H54 (cell line): ENCODE measurements at places on chromosomes 3 and 15.

DNA sequence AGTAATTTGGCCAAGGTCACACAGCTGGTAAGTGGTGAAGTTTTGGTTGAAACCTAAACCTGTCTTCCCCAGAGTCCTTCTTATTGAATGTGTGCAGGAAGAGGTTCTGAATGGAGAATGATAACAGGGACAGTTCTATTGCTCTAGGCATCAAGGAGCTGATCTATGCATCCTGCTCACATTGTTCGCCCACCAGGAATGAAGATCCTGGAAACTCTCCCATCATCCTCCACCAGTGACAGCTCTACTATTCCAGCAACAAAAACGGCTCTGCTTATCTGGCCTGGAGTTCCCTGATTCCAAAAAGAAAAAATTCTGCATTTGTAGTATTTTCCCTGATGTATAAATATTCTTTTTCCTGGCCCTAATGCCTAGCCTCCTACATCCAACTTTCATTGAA is 16.4 kb upstream of the TNFAIP8L3 start:
- no peak for DNase-seq

GRCh38 chr15:71003319-71003718 is 110.7 kb downstream of the LRRC49 start:
- peak; percentile 3 for DNase-seq

DNA sequence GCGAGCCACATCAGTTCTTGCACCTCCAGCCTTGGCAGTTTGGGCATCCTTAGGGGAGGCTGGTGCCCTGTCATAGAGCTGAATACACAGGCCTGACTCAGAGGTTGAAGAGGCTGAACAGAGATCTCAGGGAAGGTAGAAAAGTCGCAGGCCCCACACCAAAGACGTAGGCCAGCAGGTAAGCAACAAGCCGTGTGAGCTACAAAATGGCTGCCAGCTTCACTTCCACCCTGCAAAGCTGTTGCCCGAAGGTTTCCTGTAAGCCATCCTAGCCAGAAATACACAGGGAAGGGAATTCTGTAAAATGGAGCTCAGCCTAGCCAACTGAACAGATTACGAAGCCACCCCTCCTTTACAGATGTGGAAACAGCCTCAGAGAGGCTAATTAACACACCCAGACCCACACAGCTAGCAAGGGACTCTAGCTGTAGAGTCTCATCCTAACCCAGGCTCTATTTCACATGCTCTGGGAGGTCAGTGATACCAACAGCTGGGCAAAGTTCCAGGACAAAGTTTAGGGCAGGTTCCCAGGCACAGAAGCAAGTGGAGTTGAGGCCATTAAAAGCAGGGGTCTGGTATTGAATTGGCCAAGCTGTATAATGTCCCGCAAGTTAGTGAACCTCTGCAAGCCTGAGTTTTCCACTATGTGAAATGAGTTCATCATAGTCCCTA is 66.3 kb upstream of the RASGRF1 start:
- no peak for DNase-seq

- no peak for DNase-seq
Measured at GRCh38 chr15:52023169-52023922, 4.3 kb downstream of the MAPK6 start.

- no peak for DNase-seq
Measured at GRCh38 chr3:13134166-13134878, 61.1 kb upstream of the IQSEC1 start.

DNA sequence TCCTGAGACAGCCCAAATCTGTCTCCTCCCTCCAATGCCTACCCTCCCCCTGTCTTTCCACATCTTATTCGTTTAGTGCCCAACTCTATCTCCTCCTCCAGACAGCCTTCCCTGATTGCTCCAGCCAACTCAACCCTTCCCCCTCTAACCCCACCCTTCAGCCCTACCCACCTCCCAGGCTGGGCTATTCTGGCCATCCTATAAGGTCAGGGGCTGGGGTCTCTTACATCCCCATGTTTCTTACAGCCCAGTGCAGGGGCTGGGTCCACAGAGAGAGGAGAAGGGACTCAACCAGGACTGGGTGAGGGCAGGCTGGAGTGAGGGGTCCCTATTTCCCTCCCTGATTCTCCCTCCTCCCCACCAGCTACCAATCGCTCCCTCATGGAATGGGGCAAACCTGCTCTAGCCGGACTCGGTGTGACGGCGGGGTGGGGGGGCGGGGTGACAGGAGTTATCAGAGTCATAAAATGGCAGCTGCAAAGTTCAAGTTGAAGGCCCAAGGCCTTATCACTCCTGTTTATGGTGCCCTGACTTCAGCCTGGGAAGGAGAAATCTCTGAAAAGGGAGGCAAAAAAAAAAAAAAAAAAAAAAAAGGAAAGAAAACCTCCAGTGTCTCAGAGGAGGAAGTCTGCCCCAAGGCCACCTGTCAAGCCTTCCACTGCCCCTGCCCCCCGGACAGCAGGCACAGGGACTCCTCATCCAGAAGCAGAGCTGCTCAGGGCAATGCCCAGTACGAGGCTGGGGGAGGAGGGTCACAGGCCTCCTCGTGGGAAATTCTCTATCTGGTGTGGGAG is 2.1 kb downstream of the VIPR1 start:
- DNase-seq: no peak

DNA sequence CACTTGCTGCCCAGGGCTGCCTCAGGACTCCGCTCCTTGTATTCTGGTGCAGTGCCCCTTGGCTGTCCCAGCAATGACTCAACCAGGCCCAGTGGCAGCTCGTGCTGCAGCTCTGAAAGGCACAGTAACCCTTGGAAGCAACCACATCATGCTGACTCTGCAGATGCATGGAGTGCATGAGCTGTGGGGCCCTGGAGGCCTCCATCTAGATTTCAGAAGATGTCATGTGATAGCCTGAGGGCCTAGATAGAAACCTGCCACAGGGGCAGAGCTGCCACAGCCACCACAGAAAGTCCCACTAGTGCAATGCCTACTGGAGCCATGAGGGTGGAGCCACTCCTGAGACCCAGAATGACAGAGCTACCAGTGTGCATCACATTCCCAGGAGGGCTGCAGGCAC is 117.1 kb upstream of the SMAD3 start:
- peak; percentile 42 for DNase-seq
